Stimulated activated CD8-positive, alpha-beta memory T cell treated with anti-CD3 and anti-CD28 coated beads, Interleukin-4, amount 100 ng/mL, for 4 hours (primary cell): ENCODE measurements at places on chromosomes 16 and 17.

DNA sequence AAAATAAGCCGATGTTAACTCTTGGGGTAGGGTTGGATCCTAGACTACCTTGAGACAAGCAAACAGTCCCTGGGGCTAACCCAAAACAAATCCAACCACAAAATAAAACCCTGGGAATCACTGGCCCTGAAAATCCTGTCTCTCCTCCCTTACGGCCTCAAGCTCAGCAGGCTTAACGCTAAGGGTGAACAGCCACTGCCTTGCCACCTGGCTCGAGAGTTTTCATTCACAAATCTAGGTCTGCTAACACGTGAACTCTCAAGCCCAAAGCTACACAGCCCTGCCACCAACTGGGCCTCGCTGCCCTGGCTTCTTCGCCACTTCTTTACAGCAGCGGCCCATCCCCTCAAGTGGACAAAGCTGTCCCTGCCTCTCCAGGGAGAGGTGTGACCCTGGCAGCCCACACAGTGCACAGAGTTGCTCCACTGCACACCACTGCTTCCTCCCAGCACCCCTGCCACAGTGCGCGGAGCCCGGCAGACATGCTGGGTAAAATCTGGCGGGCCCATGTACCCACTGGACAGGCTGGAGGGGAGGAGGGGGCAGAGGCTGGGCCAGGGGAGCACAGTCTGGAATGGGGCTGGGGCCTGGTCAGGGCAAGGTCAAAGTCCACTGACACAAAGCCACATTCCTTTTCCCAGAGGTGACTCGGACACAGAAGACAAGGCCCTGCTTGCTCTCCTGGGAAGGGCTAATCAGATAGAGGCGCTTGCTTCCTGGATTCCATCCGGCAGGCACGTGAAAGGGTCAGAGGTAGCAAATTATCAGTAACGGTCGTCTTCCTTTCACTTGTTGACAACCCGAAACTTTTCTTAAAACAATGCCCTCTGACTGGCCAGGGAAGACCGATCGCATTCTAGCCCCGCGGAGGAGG is 996 bp downstream of the PCYT2 start:
- DNase-seq: no peak

- DNase-seq: no peak
Measured at GRCh38 chr16:79286646-79287423, 313.7 kb downstream of the MAF start.

DNA sequence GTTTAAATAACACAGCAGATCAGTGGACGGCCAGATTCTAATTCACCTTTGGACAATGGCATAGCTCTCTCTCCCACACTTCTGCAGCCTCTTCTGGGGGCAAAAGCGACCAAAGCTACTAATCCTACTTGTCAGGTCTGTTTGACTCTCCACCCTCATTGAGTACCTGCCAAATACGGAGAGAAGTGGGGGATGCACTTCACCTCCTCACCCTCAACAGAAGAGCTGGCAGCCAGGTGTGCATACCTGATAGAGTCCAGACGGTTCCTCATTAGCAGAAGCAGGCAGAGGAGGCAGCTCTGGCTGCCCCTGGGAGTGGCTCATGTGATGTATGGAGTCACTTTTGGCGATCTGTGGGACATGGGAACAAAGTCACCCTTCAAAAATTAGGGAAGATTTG is 4.9 kb downstream of the DNAH3 start:
- no peak for DNase-seq

GRCh38 chr16:57577691-57578224 is 35.3 kb downstream of the ADGRG5 start:
- DNase-seq: no peak

DNA sequence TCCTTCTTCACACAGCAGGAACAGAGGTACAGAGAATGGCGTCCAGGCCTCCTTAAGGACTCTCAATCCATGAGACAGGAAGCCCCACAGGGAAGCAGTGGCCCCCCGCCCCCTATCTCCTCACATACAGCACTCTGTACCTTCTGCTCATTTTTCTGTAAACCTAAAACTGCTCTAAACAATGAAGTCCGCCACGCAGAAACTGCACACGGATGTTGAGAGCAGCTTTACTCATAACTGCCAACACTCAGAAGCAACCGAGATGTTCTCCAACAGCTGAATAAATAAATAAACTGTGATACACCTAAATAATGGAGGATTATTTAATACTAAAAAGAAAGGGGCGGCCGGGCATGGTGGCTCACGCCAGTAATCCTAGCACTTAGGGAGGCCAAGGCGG is 9.9 kb downstream of the TBC1D16 start:
- no peak for DNase-seq

DNA sequence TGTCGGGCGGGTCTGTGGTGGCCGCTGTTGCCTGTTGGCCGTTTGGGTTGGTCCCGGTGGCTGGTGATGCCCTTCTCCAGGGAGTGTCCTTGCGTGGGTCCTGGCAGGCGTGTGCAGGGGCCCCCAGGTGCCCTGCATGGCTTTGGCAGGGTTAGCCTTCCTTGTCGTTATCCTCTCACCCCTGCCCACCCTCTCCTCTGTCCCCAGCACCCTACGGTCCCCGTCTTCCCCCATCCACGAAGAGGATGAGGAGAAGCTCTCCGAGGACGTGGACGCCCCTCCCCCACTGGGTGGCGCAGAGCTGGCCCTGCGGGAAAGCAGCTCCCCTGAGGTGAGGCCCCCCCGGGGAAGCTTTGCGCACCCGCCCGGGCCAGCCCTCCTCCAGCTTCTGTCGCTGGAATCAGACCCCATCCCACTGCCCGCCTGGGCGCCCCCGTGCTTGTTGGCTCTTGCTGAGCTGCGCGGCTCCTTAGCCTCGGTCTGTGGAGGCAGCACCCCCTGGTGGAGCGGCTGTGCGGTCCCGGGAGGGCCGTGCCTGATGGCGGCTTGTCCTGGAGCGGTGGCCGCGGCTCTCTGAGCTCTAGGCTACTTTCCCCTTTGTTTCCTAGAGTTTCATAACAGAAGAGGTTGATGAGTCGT is 10.6 kb upstream of the NUDT16L1 start:
- no peak for DNase-seq

DNA sequence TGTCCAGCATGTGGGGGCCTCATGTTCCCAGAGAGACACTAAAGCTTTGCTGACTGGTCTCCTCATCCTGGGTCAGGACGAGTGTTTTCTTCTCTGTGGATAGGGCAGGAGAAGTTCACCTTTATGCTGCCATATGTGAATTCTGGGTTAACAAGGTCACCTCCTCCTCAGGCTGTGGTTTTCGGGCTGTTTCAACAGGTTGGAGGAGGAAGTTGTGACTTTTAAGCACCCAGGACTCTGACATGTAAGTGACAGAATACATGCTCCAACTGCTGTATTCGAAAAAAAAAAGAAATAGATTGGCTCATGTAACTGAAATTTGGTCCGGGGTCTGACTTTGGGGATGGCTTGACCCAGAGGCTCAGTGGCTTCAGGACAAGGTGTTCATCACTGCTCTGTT is 54.2 kb downstream of the SNX20 start:
- no peak for DNase-seq

DNA sequence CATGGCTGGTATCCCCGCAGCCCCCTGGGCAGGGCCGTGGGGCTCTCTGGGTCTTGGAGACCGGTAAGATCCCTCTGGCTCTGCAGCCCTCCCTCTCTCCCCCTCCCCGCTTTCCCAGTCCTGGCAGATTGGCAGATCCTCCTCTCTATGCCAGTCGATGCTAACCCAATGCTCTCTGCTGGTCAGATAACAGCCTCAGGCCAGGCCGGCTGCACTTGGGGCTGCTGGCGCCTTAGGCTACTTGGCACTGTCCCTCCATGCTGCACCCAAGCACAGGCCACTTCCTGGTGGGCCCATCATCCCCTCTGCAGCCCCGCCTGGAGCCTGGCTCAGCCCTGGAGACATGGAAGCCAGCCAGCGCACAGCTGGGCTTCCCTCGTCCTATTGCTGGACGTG is 81.7 kb downstream of the RTN4RL1 start:
- no peak for DNase-seq
